Right lung (tissue), 10 donors: ENCODE measurements at places on chromosomes 1 and 21. TPM values are rescaled to one million over a fixed set of nuclear protein-coding genes. Genes with fewer than 3 reads are reported as not detected.

Gene ADORA1
- polyA plus RNA-seq, result 12.3 TPM

DNA sequence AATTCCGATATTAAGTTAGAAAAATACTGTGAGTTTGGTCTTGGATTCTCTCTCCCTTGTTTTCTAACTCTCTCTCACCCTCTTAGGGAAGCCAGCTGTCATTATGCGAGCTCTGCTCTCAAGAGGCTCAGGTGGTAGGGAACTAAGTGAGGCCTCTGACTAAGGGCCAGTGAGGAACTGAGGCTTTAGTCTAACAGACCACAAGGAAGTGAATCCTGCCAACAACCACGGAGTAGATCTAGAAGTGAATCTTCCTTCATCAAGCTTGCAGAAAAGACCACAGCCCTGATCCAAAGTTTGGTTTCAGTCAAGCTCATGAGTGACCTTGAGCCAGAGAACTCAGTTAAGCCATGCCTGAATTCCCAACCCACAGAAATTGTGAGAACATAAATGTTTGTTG, 180.1 kb upstream of the PRMT6 start:
- DNase-seq, result no peak

Gene CD244
- polyA plus RNA-seq, result 0.88 TPM

GRCh38 chr1:37732111-37732780, 32.7 kb downstream of the EPHA10 start:
- DNase-seq, result no peak

Gene OR6Y1
- not detected for polyA plus RNA-seq

Gene LCK
- 2.0 TPM for polyA plus RNA-seq

Gene KRTAP13-2
- polyA plus RNA-seq, result not detected

Gene NLRP3
- 1.2 TPM for polyA plus RNA-seq

Gene GPR25
- polyA plus RNA-seq, result not detected

- no peak for DNase-seq
Observed at GRCh38 chr1:178500936-178501554, 4.3 kb upstream of the CLEC20A start.

DNA sequence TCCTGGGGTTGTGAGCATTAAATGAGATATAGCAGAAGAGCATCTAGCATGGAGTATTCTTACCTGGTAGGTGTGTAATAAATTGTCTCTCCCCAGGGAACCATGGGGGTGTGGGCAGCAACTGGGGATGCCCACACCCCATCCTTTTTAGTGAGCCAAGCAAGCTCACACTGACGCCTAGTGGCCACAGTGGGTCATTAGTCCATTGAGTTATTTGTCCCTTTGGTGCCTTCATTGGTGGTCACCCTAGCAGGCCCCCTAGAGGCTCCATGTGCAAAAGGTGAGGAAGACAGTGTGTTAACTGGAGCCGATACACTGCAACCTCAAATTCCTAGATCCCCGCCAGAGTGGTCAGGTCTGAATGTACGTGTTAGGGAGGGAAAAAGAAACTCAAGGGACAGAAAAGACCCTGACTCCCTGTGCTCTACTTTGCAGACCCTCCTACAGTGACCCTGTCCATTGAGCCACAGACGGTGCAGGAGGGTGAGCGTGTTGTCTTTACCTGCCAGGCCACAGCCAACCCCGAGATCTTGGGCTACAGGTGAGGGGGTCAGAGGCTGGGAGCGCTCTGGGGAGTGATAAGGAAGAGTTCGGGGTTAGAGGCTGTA, 93.3 kb upstream of the CD1D start:
- peak; percentile 74 for DNase-seq

Gene SPATA6
- polyA plus RNA-seq, result 22.6 TPM

- DNase-seq, result no peak
Observed at GRCh38 chr1:91765293-91765692, 120.7 kb downstream of the TGFBR3 start.

Gene KMO
- polyA plus RNA-seq, result 0.49 TPM

- DNase-seq, result peak; percentile 74
Observed at GRCh38 chr1:206633708-206634121, 1.6 kb upstream of the DYRK3 start.

DNA sequence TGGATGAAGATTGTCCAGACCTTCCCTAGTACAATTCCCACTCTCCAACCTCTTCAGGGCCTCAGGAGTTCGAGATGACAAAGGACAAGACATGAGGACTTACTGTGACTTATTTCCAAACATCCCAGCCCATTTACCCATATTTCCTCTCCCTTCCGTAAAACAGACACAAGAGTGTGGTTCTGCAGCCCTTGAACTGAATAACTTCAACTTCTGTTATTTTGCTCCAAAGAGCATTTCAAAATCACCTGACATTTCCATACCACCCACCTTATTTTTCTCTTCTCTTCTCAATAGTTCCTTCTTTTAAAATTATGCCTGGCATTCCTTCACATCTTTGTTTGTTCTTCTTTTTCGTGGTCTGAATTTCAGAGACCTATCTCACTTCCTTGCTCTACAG, 8.7 kb upstream of the OR10K2 start:
- DNase-seq, result no peak

- no peak for DNase-seq
Observed at GRCh38 chr1:177476676-177477075, 305.9 kb downstream of the BRINP2 start.

DNA sequence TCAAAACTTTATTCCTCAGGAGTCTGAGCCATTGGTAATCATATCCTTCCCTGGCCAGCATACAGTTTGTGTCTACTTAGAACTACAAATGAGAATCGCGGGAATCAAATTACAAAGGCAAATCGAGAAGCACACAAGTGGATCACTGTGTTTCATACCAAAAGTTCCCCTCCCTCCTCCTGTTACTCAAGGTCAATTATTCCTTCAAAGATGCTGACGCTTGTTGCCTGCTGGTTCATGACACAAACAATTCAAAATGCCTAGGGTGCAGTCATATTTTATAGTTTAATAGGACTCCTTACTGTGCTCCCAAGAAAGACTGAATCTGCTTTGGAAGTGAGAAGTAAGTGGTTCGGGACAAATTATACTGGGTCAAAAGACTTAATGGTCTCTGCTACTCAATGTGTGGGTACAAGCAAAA, 93.0 kb upstream of the PBX1 start:
- no peak for DNase-seq

DNA sequence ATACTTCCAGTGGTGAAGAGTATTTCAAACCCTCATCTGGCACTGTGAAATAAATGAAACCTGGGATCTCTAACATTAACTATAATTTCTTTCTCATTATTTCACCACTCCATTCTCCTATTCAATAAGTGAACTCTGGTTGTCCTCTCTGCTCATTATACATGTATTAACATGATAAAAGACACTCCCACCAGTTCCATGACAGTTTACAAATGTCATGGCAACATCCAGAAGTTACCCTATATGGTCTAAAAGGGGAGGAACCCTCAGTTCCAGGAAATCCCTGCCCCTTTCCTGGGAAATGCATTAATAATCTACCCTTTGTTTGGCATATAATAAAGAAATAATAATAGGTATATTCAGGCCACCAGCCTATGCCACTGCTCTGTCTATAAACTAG, 62.7 kb upstream of the BRINP3 start:
- DNase-seq, result no peak

Gene CD1E
- polyA plus RNA-seq, result 0.16 TPM

GRCh38 chr21:15754640-15755039, 24.9 kb downstream of the USP25 start:
- DNase-seq, result no peak

Gene ARTN
- 3.9 TPM for polyA plus RNA-seq

Gene KCNQ4
- polyA plus RNA-seq, result 1.4 TPM

- DNase-seq, result peak; percentile 42
Observed at GRCh38 chr1:37945743-37946702, 830 bp downstream of the INPP5B start.

Gene MTF2
- 66.9 TPM for polyA plus RNA-seq

Gene CD53
- polyA plus RNA-seq, result 13.4 TPM

- no peak for DNase-seq
Observed at GRCh38 chr1:179447489-179447888, 81.7 kb downstream of the AXDND1 start.

- no peak for DNase-seq
Observed at GRCh38 chr1:216908126-216908525, 184.9 kb upstream of the ESRRG start.

Gene LCE2C
- polyA plus RNA-seq, result not detected

GRCh38 chr1:198391393-198392020, 149.0 kb downstream of the ATP6V1G3 start:
- DNase-seq, result no peak

DNA sequence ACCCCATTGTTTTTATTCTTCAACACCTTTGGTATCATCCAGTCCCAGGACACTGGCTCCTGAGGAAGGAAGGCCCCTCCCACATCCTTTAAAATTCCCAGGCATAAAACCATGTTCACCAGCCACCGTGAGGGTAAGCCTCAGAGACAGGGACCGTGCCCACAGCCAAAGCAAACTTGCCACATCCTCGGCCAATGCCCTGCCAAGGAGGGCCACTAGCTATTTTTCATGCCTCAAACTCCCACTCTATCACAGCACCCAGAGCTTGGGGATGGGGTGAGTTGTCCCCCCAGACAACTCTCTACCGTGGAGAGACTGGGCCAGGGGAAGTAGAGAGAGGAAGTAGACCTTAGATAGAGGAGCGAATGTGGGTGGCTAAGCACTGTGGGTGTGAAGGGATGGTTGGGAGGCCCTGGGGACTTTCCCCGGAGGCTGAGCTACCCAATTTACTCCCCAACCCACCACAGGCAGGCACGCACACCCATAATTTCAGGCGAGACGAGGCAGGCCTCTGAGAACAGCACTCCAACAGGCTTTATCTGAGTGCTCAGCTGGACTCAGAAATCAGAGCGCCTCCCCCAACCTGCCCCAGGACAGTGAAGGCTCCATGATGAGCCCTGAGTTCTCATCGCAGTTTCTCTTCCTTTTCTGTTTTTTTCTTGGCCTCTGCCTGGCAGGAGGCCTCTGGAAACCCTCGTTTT, 15.9 kb upstream of the BTG2 start:
- no peak for DNase-seq

DNA sequence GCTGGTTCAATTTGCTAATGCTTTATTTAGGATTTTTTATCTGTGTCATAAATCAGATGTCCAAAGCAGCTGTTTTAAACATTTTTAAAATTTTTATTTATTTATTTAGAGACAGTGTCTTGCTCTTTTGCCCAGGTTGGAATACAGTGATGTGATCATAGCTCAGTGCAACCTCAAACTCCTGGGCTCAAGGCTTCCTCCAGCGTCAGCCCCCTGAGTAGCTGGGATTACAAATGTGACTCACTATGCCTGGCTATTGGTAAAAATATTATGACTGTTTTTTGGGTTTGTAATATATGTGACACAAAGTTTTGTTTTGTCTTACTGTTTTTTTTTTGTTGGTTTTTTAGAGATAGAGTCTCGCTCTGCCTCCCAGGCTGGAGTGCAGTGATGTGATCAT, 11.8 kb downstream of the ZBED6 start:
- DNase-seq, result no peak
